ENCODE measurements at places on chromosomes 12 and 14. TPM values are rescaled to one million over a fixed set of nuclear protein-coding genes. Genes with fewer than 3 reads are reported as not detected.

DNA sequence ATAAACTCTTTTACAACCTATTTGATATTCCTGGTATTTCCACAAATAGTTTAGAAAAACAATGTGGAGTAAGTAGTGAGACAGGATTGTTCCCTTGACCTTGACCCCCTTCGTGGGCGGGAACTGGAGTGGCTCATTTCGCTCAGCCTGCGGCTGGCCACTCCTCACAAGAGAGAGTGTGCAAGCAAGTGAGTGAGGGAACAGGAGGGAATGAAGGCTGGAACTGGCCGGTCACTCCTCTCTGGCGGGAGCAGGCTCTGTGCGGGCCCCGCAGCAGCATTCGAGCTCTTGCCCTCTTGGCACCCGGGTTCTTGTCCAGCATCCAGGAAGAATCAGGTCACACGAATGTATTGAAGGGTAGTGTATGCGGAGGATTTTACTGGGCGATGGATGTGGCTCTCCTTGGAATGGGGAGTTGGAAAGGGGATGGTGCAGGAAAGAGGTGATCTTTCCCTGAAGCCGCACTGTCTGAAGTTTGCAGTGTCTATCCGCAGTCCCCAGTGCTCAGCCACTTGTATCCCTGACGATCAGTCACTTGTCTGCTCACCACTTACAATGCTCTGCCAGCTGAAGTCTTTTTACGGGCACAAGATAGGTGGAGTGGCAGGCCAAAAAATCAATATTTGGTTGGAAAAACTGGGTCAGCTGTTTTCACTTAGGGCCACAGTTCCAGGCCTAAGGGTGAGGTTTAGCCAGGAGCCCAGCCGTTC, 28.0 kb upstream of the TXNRD1 start:
- no peak for DNase-seq

The SSPN gene
- not detected for total RNA-seq

- DNase-seq: no peak
Measured at GRCh38 chr14:26729851-26730250, 132.0 kb upstream of the NOVA1 start.

GRCh38 chr14:97061198-97061597, 264.0 kb downstream of the VRK1 start:
- no peak for DNase-seq

GRCh38 chr14:93712838-93713724, 75.2 kb downstream of the PRIMA1 start:
- DNase-seq: no peak

- DNase-seq: no peak
Measured at GRCh38 chr12:82008251-82008650, 249.1 kb upstream of the PPFIA2 start.

GRCh38 chr14:88245321-88245720, 77.7 kb downstream of the KCNK10 start:
- DNase-seq: no peak

The CMA1 gene
- total RNA-seq: not detected
